ENCODE measurements at places on chromosomes 7 and 10.

GRCh38 chr7:12947465-12947864, 260.0 kb downstream of the ARL4A start:
- DNase-seq = no peak

GRCh38 chr10:126324826-126325225, 63.5 kb downstream of the ADAM12 start:
- no peak for DNase-seq

DNA sequence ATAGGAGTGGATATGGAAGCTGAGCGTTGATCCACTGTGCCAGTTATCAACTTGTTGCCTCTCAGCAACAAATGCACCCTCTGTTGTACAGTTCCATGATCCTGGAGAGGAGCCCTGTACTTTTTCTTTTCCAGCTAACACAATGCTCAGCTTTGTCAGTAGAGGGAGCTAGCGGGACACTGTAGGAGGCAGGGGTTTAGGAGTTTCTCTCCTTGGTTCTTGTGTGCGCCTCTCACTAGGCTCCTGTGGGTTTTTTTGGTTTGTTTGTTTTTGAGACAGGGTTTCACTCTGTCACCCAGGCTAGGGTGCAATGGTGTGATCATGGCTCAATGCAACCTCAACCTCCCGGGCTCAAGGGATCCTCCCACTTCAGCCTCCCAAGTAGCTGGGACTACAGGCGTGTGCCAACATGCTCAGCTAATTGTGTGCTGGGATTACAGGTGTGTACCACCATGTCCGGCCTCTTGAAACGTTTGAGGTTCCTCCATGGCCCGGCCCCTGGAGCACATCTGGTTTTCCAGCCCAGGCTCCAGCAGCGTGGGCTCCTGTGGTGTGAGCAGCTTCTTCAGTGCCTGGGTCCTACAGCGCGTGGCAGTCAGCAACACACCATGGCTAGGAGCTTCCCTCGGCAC, 12.0 kb upstream of the MARVELD1 start:
- no peak for DNase-seq

DNA sequence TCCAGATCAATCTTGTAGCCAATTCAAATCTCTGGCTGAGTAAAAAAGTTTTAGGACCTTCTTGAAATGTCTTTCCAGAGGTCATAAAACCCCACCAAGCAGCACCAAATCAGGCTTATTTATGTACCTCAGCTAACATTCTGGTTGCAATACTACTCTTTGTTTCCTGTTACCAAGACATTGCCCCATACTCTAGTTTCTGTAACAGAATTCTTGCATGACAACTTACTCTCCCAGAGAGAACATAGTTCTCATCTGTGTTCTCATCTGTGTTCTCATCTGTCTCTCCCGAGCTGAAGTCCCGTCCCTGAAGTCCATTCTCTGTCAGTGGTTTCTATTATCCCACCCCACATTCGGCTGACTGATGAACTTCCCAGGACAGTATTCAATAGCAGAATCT, 1285.1 kb downstream of the XPNPEP1 start:
- DNase-seq = no peak
